Frontal cortex (tissue), 4 donors: ENCODE measurements at places on chromosomes 7 and 10. TPM values are rescaled to one million over a fixed set of nuclear protein-coding genes. Genes with fewer than 3 reads are reported as not detected.

Gene WDR86
- total RNA-seq: 49.7 TPM

Gene ECD
- total RNA-seq: 25.7 TPM

Gene RGR
- not detected for total RNA-seq

Gene AKR1C4
- not detected for total RNA-seq

DNA sequence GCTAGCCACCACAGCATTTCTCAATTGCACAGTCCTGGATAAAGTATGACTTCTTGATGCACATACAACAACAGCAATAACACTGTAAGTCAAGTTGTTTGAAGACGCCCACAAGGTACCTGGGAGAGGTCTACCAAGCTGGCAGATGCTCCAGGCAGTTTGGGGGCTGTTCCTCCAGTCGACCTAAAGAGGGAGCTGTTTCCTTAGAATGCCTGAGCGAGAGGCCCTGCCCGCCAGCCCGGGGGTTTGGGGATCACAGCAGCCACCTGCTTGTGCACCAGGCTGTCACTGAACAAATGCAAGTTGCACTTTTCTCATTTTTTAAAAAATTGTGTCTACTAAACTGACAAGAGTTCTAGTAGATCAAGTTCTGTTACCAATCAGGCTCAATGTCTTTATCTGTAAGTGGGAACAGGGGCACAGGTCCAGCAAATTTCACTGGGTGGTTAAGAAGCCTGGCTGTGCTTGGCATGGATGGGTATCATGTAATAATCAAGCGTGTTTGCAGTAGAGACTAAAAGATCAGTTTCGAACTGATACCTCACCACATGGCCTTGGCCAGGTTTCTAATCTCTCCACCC lies 193.8 kb upstream of the ADO start:
- DNase-seq: peak; percentile 65

Gene TCAF2
- total RNA-seq: under 0.01 TPM

DNA sequence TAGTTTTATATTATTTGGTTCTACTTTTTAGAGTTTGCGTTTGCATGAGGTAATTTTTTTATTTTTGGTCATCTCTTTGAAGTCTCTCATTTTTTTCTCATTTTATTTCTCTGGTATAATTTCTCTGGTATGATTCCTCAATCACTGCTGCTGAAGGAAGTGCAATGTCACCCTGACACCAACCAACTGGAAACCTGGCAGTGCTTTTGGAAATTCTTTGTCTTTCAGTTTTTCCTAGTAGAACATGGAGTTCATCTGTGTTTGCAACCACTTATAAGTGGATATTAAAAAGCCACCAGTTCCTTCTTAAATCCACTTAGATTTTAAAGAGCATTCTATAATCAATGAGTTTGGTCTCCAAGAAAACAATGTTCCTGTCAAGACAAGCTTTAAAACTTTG lies 291.8 kb downstream of the PRKG1 start:
- no peak for DNase-seq

Gene FAM107B
- total RNA-seq: 77.9 TPM

GRCh38 chr7:72430531-72430930 lies 18.4 kb upstream of the CALN1 start:
- DNase-seq: no peak

Gene SPDYE1
- total RNA-seq: not detected

Gene OR13A1
- total RNA-seq: under 0.01 TPM

GRCh38 chr7:5428478-5429252 lies 5.0 kb upstream of the TNRC18 start:
- no peak for DNase-seq

DNA sequence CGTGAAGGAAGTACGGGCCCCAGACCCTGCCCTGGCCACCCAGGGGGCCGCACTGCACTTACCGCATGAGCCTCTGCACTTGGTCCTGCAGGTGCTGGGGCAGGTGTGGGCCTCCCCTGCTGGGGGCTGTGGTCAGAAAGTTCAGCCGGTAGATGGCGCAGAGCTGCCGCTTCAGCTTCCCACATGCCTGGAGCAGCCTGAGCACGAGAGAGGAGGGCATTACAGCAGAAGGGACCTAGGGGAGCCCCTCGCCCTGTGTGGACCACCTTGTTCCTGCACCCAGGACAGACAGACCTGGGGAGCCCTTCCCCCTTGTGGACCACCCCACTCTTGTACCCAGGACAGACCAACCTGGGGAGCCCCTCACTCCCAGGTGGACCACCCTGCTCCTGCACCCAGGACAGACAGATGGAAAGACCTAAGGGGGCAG lies 8.7 kb upstream of the PYROXD2 start:
- no peak for DNase-seq

DNA sequence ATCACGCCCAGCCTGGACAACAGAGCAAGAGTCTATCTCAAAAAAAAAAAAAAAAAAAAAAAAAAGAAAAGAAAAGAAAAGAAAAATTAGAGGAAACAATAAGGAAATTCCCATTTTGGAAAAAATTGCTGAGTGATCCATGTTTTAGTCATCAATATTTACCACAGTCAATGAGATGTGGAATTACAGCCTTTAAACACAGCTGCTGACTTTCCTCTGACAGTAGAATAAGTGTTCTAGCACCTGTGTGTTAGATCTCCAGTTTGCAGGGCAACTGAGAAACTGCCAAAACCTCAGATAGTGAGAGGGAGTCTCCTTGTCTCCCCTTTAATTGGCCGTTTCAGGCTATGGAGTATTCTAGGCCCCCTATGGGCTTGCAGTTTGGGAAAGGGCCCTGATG lies 520.1 kb downstream of the KCNMA1 start:
- DNase-seq: no peak

Gene SYT15B
- total RNA-seq: not detected

GRCh38 chr7:21428659-21428941 lies 717 bp downstream of the SP4 start:
- DNase-seq: no peak

Gene FAM237B
- total RNA-seq: under 0.01 TPM

- no peak for DNase-seq
Observed at GRCh38 chr7:155758348-155758747, 53.9 kb downstream of the SHH start.

- no peak for DNase-seq
Observed at GRCh38 chr7:4127909-4128560, 554.1 kb upstream of the FOXK1 start.

DNA sequence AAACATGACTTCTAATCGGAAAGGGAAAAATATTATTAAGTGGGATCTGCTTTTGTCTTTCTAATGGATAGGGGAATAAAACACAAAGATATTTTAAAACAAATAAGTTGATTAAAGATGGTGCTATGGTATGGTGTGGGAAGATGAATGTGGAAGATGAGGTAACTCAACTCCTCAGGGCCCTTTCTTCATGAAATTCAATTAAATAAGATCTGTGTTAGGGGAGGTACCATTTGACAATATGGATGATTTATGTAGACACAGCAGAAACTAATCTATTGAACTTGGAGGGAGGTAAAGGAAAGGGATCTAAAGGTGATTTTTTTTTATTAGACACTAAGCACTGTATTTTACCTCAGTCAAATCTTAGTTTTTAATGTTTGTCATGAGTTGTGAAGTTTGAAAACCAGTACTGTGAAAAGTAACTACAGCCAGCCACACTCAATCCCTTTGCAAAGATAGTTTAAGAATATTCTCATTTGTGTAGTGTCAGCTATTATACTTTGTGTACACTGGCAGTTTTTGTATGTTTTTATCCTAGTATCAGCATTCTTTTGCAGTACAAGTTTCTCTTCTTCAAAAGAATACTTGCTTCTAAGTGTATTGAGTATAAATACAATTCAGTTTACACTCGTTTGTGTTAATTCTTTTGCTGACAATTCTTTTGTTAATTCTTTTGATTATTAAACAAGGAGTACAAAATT lies 151.3 kb downstream of the PHF14 start:
- DNase-seq: no peak

- DNase-seq: peak; percentile 54
Observed at GRCh38 chr7:6419310-6419773, 28.4 kb downstream of the DAGLB start.

GRCh38 chr10:35640474-35640873 lies 1.6 kb downstream of the FZD8 start:
- DNase-seq: peak; percentile 79

DNA sequence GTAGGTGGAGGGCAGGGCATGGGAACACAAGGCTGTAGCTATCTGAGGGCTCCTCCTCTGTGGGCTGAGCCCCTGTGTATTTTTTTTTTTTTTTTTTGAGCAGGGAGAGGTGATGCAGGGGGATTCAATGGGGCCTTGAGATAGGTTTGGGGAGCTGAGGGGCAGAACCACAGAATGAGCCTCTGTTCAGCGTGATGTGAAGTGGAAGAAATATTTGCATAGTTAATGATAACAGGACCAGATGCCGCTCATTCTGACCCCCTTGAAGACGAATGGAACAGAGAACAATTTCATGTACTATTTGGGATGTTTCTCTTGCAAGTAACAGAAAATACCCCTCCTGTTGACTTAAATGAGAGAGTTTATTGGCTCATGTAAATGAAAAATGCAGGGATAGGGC lies 69.7 kb upstream of the EMX2 start:
- DNase-seq: no peak

- DNase-seq: no peak
Observed at GRCh38 chr10:98131619-98132018, 2.8 kb upstream of the R3HCC1L start.

Gene EVX1
- total RNA-seq: not detected

- DNase-seq: no peak
Observed at GRCh38 chr10:50470798-50471582, 152.8 kb downstream of the SGMS1 start.

Gene HDAC9
- total RNA-seq: 117 TPM

DNA sequence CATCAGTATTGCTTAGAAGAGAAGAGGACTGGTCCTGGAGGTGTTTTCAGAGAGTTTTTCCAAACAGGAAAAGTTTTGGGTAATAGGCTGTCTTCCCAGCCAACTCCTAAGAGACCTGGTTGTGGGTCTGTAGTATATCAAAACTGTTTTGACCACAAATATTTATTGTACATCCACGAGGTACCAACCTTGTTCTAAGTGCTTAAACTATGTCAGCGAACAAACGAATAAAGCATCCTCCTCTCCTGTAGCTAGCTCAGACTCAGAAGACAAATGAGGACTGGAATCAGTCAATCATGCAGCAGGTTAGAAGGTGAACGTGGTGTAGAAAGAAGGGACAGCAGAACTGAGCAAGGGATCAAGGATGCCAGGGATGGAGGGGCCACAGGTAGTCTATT lies 61.6 kb upstream of the MKI67 start:
- DNase-seq: no peak

GRCh38 chr7:108407676-108408075 lies 48.6 kb downstream of the NRCAM start:
- DNase-seq: no peak

DNA sequence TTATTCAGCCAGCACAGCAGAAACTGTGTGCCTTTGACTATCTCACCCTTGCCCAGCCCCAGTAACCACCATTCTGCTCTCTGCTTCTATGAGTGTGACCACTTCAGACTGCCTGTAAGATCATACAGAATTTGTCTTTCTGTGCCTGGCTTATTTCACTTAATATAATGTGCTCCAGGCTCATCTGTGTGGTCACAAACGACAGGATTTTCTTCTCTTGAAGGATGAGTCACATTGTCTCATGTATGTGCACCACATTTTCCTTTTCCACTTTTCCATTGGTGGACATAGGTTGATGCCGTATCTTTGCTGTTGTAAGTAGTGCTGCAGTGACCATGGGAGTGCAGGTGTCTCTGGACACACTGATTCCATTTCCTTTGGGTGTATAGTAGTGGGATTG lies 122.5 kb upstream of the LANCL2 start:
- DNase-seq: no peak

DNA sequence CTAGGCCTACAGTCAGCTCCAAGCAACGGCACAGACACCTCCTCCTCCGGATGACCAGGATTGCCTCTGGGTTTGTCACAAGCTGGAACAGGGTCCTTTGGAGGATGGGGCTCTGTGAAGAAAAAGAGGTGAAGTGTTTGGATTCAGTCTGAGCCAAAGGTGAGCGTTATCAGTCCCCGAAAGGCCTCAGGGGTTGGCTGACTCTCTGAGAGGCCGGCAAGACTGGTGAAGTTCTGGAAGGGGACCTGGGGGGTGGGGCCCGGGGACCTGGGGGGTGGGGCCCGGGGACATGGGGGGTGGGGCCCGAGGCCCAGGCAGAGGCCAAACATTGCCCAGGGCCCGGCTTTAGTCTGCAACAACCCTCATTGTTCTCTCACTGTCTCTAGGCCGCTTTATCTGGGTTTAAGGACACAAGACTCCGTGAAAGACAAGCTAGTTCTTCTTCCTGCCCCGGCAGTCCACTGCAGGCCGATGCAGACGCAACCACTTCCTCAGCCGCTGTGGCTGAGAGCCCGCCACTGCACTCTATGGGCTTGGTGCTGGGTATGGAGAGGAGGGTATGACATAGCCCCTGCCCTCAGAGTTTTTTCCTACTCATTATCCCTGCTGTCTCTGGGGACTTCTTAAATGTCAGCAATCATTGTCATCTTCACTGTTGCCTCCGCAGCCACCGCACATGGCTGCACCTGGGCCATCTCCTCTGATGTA lies 27.4 kb upstream of the PSAP start:
- no peak for DNase-seq

- DNase-seq: no peak
Observed at GRCh38 chr7:158096582-158096981, 491.0 kb downstream of the PTPRN2 start.

Gene C10orf67
- 0.41 TPM for total RNA-seq

DNA sequence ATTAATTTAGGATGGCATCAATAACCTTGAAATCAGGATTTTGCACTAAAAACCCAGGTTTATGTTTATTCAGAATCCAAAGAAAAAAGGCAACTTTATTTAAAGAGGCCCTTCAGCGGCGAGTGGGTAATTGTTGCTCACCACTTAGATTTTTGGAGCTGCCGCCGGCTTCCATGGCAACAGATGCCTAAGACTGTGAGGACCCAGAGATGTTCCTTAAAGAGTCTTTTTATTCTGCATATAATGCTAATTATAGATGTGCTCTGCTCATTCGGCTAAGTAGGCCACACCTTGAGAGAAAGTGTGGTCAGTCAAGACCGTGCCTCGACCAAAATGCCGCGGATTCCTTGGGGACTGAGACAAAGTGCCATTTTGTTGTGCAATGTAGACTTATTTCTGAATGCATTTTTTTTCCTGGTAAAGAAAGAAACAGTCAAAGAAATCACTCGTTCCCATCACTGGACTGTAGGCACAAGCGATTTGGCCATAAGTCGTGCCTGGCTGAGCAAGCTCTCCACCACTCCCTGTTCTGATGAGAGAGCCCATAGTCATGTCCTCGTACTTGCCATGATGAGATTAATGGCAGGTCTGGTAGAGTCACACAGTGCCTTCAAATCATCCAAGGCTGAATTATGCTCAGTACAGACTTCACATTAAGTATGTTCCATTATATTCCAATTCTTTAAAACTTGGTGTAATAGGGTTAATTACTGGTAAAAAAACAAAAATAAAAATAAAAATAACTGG lies 21.4 kb upstream of the MGMT start:
- DNase-seq: no peak

DNA sequence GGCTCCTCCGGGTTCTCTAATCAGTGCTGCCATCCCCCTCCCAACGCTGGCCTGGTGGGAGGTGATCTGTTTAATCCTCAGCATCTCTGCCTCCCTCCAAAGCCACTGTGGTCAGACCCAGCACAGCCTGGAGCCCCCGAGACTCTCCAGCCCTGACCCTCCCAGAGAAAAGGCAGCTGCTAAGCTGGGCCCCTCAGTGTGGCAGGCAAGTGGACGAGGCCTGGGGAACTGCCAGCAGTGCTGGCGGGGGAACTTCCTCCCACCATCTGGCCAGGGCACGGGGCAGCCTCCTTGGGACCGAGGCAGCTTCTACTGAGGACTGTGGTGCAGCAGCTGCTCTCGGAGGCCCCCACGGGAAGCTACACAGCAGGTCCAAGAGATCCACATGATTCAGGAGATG lies 51.1 kb downstream of the DPYSL4 start:
- DNase-seq: no peak
